ENCODE measurements at places on chromosomes 3 and 15.
A peak's percentile ranks its signal among the peaks of the same experiment; 100 is the strongest.

DNA sequence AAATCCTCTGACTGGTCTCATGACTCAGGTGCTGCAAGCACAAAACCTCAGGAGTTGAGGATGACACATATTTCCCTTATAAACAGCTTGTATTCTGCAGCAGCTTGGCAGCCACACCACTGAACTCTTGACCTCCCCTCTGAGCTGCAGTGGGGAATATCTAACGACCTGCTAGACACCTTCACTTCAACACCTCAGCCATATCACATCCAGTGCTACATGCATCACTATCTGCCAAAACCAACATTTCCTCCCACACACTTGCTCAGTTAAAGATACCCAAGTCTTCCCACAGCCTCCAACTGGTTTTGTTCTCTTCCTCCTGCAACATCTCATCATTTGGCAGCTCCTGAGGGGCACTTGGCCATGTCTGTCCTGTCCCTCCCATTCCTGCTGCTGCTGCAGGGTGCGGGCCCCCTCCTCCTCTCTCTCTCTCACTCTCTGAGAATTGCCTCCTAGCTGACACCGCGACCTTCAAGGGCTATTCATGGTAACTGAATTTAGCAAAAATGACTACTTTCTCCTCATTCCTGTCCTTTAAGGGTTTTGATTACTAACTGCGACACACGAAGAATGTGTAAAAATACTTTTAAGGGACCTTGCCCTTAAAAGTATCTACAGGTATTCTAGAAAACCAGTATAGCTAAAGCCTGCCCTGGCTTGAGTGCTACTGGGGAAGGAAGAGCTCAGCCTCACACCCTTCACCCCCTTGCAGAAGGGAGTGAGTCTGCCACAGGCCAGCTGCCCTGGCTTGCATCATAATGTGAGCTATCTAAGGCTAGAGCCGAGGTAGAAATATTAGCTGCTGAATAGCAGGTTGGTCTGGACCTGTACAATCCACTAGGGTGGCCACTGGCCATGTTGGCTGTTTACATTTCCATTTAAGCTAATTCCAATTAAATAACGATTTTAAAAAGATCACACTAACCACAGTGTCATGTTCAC is 5.0 kb upstream of the CCR9 start:
- peak; percentile 9 for DNase-seq

GRCh38 chr15:29043736-29044502 is 158.1 kb downstream of the APBA2 start:
- DNase-seq: no peak

DNA sequence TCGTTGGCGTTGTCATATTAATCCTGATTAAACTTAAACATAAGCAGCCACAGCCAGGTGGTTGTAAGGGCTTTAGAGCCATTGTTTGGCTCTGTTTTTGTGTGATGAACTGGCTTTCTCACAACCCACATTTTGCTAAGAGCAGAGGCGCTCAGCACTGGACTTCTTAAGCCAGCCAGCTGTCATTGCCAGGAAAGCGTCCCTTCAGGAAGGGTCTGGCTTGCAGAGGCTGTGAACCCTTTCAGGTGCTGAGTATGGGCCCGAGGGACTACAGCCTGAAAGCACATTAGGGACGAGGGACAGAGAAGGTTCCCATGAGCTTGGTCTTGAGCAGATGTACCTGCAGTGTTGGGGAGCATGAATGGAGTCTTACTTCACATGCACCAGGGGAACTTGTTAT is 112.3 kb downstream of the CHCHD6 start:
- no peak for DNase-seq

DNA sequence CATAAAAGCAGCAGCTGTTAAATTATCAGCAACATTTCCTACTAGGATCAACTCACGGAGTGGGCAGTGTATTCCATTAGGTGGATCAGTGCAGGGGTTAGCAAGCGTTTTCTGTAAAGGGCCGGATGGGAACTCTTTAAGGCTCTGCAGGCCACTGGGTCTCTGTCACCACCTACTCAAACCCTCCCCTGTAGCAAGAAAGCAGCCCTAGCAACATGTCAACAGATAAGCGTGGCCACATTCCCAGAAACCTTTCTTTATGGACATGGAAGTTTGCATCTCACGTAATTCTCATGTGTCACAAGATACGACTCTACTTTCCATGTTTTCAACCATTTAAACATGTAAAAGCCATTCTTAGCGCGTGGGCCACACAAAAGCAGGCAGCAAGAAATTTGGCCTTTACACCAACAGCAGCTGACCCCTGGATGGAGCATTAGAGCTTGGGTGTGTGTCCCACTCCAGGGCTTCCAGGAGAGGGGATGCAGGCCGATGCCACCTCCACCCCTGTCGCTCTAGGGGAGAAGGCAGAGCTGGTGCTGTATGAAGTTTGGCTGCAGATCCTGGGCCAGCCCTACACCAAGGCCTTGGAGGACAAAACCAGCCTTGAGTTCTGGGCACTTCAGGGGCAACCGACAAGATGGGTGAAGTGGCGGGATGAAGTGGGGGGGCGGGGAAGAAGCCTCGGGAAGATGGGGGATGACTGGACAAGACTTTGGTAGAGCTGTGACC is 48.2 kb upstream of the CSPG4 start:
- DNase-seq: no peak

- DNase-seq: peak; percentile 1
Measured at GRCh38 chr15:97903971-97904572, 56.4 kb upstream of the ARRDC4 start.

- peak; percentile 66 for DNase-seq
Measured at GRCh38 chr15:67100801-67101581, 35.6 kb downstream of the SMAD3 start.

DNA sequence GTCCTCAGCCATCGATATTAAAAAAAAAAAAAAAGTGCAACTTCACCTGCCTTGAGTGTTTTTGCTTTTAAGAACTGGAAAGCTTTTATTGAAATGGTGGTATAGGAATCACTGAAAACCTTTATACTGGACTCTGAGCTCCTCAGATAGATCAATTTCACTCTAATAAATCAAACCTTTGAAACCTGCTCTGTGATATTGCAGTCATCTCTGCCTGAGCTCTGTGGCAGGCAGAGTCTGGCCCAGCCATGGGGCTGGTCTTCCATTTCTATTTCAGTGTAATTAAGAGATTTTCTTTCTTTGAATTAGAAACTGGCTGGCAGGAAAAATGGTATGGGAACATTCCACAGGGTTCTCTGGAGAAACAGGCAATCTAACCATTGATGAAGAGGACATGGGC is 762.5 kb downstream of the AGBL1 start:
- DNase-seq: no peak

GRCh38 chr3:53109190-53109589 is 21.0 kb downstream of the RFT1 start:
- DNase-seq: peak; percentile 41

GRCh38 chr3:52870471-52870870 is 26.9 kb downstream of the STIMATE start:
- no peak for DNase-seq

- no peak for DNase-seq
Measured at GRCh38 chr15:55937040-55937439, 56.4 kb downstream of the NEDD4 start.

- no peak for DNase-seq
Measured at GRCh38 chr15:65221697-65222096, 10.4 kb upstream of the CILP start.

- DNase-seq: no peak
Measured at GRCh38 chr15:91223863-91224262, 123.8 kb downstream of the SV2B start.

GRCh38 chr3:186824430-186825139 is 17.9 kb upstream of the ADIPOQ start:
- DNase-seq: no peak

DNA sequence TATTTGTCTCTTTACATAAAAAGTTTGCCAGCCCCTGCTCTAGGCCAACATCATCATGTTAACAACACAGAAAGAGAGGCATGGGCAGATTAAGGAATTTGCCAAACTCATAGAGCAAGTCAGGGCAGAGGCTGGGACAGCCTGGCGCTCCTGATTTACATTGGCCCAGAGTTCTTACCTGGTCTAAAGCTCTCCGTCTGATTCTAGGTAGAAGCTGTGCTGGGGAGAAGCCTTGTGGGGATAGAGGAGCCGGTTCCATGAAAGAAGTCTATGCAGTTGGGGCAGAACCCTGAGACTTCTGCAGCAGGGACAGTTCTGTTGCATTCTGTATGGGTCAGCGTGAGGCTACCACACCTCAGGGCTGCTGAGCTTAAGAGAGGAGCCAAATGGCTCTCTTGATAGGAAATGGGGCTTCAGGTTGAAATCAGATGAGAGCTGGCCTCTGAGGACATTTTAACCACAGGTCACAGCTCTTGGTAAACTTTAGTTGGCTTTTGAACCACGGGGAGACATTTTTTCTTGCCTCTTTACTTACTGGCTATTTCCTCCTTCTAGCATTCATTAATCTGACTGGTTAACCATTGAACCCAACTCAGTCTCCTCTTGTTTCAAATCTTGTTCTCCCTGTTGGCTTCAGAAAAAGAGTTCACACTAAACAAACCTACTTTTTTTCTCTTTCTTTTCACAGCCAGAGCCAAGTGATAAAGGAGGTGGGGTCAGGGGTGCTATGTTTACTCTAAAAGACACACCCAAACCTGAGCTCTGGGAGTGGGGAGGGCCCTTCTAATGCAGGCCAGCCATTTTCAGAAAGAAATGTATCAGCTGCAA is 250.7 kb downstream of the OPA1 start:
- DNase-seq: no peak

DNA sequence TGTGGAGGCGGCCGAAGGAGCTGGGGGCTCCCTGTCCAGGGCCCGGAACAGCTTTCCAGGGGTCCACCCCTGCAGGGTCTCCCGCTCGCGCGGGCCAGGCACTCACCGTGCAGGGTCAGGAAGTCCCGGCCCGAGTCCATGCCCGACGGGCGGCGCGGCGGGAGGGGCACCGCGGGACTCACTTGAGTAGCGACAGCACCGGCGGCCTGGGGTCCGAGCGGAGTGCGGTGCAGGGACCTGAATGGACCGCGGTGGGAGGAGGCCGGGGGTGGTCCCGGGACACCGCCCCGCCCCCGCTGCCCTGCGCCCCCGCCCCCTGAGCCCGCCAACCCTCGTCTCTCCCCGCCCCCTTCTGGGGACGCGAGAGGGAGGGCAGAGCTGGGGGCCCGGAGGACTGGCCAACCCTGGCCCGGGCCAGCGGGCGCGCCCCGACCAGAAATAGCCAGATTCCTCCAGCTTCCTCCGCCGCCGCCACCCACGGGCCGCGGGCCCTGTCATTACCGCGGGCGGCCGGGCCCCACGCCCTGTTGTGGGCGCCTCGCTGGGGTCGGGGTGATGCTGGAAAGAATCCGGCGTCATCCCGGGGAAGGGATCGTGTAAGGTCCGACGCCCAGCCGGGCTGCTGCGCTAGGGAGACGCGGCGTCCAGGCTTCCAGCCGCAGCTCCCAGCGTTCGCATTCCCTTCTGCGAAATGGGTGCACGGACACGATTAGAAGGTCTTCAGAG is at the start of gene PLCD1:
Gene PLCD1 (minus strand): TSS at position 243 of the 726 bp plus-strand sequence. CDS start 103 bp downstream, at position 140.
- DNase-seq: no peak

GRCh38 chr3:155701882-155702465 is 42.9 kb downstream of the PLCH1 start:
- DNase-seq: peak; percentile 8

GRCh38 chr3:190229632-190230424 is 92.4 kb downstream of the CLDN1 start:
- no peak for DNase-seq

DNA sequence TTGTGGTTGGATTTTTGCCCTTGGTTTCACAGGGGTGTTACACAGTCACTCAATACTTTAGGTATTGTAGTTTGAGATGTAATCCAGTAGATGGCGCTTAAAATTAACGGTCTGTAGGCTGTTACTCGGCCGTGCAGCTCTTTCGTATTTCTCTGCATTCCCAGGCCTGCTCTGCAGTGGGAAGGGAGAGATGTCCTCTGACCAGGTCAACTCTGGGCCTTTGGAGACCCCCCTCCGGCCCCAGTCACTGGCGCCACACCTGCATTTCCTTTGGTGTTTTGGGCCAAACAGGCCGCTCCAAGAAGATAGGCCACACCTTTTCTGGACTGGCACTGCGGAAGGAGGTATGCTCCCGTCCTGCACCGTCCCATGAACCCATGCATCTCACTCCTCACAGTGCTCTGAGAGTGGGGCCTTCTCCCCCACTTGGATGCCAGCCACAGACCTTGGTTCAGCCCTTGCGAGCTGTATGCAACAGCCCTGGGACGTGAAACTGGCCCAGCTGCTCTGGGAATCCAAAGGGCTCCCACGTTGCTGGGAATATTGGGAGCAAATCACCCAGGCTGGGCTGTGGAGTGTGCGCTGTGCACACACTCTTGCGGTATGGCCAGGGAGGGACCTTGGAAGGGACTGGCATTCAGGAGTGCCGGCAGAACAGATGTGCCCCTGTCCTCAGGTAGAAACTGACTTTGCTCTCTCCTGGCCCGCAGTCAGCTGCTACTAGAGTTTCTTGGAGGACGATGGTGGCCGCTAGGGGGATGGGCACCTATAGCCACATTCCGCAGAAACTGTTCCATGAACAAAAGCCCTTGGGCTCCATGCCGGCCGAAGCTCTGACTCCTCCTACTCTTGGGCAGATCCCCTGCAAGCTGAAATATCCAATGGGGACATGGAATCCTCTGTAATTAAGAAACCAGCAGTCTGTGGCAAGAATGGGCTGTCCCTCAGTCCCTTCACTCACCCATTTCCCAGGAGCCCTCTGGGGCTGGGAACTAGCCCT is 410.5 kb upstream of the CADM2 start:
- DNase-seq: no peak

DNA sequence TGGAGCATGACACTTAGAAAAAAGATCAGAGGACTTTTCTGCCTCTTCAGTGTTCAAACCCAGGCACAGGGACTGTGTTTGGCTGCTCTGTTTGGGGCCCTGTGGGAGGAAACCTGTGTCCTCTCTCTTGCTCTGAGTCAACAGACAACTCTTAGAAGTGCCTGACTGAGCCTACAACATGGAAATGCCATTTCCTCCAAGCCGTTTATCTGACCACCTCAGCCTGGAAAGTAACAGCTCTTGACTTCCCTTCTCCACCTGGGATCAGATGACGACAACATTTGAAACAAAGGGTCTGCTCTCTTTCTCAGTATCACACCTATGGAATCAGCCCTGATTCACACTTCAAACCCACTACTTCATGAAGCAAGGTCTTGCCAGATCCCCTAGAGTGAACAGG is 91.3 kb upstream of the CTDSPL start:
- DNase-seq: no peak

DNA sequence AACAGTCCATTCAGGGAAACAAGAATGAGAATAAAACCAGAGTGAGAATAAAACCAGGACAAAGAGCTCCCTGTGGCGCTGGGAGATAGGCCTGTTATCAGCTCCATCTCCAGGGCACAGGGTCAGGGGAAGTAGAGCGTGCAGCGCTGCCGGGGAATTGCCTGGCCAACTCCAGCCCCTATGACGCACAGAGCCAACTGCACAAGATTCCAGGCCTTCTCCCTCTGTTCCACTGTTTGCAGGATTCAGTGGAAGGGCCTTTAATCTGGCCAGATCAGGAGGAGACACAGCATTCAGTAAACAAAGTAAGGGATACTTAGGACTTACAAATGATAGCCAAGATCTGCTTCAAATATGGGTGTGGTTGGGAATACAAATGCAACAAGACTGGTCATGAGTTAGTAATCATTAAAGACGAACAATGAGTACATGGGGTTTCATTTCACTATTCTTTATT is 49.4 kb downstream of the ITGB5 start:
- no peak for DNase-seq
